ENCODE measurements at places on chromosomes 11 and 22. TPM values are rescaled to one million over a fixed set of nuclear protein-coding genes. Genes with fewer than 3 reads are reported as not detected.

DNA sequence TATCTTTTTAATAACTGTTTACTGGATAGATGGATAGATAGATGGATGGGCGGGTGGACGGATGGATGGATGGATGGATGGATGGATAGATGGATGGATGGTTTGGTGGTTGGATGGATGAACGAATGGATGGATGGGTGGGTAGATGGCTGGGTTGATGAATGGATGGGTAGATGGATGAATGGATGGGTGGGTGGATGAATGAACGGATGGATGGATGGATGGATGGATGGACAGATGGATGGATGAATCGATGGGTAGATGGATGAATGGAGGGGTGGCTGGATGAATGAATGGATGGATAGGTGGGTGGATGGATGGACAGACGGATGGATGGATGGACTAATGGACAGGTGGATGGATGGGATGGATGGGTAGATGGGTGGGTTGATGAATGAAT is 13.8 kb upstream of the SLC22A12 start:
- peaks cover 8% of the 10 kb centered on the region for H3K27me3 ChIP-seq
- no peaks in the 10 kb centered on the region for H3K36me3 ChIP-seq
- H3K27ac ChIP-seq = no peak overlapping the region
- no peaks in the 10 kb centered on the region for H3K4me1 ChIP-seq
- DNase-seq = no peak

DNA sequence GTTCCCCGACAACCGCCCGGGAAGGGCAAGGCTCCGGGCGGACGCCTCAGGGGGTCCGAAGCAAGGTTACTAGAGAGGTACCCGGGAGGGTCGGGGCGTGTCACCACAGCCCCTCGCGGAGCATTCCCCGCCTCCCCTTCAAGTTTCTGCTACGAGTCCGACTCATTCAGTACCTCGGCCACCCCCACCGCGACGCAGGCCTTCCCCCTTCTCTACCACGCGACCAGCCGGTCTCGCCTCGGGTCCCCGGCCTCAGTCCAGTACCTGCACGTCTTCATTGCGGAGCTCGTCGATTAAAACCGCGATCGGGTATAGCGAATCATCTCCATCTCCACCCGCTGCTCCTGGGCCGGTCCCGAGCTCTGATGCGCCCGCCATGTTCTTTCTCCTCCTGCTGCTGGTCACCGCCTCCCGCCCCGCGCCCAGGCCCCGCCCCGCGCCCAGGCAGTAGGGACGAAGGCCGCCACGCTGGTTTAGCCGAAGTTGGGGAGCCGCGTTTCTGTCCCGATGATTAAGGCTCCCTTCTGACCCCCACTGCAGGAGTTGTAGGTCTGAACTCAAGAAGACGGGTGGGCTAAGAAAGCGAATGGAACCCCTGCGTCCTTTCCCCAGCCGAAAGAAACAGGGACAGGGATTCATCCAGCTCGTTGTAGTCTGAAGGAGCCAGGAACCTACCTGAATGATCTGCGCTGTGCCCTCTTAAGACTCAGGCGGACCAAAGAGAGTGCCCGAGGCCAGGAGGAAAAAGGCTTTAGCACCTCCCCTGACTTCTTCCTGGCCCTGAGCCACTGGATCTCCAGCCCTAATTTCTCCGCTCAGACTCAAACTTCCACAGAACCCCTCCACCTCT is at the start of gene PPP2R1B:
Gene PPP2R1B, minus strand, starts transcription at position 406 of the 850 bp plus-strand sequence. Its CDS starts 28 bp downstream, at position 378.
- DNase-seq = peak; percentile 57
- H3K27me3 ChIP-seq = no peaks in the 10 kb centered on the region
- H3K4me1 ChIP-seq = peaks cover 26% of the 10 kb centered on the region
- H3K4me3 ChIP-seq = peak within 1 kb of the TSS; percentile 100
- peak within 1 kb of the TSS; percentile 99 for H3K27ac ChIP-seq

GRCh38 chr22:37633089-37633624 is 6.3 kb upstream of the SH3BP1 start:
- no peaks in the 10 kb centered on the region for H3K27me3 ChIP-seq
- no peak for DNase-seq
- H3K4me1 ChIP-seq = peaks cover 23% of the 10 kb centered on the region
- peak overlapping the region; percentile 91 for H3K27ac ChIP-seq

DNA sequence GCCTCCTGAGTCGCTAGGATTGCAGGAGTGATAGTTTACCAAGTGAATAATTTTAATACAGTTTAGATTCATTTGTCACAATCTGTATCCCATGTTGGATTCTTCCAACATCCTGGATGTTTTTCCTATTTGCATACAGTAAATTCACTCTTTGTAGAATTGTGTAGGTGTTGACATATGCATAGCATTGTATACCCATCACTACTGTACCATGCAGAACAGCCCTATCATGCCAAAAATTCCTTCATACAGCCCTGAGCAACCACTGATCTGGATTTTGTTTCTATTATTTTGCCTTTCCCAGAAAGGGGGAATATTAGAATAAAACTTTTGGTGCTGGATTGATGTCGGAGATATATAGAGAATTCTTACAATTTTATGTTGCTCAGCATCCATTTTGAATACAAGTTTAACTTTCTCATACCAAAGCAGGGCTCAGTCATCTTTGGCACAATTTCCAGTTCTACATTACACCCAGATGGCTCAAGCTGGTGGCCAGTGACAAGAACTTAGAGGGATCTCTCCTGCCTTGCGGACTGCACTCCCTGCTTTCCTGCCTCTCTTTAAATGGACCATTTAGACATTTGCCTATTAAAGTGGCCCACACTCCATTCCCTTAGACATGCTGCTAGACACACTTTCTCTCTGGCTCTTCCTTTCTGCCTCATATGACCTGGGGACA is 45.4 kb upstream of the CFAP300 start:
- no peaks in the 10 kb centered on the region for H3K4me1 ChIP-seq
- H3K27me3 ChIP-seq = no peaks in the 10 kb centered on the region
- H3K4me3 ChIP-seq = no peak overlapping the region
- DNase-seq = no peak
- H3K27ac ChIP-seq = no peak overlapping the region
- H3K36me3 ChIP-seq = no peaks in the 10 kb centered on the region

DNA sequence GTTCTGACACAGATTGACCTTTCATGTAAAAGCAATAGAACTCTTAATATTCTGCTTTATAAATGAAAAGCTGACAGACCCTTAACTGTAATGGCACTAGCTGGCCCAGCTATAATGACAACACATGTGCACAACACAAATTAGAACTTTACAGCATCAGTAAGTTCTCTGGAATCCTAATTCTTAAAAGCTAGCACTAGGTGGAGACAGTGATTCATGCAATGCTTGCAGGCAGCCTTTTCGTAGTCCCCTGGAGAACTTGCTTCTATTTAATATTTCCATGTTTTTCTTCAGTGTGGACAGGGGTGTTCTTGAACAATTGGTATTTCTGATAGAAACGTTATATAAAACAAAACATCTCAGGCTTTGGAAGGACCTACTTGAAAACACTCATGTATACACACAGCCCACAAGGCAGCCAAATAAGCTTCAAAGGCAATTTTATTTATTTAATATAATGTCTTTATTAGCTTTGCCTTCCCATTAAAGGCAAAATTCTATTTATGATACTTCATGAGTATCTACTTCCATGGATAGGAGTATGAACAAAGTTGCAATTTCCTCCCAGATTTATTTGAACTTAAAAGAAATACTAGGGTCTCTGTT is 374.3 kb upstream of the MPPED2 start:
- H3K27ac ChIP-seq = no peak overlapping the region
- no peaks in the 10 kb centered on the region for H3K4me1 ChIP-seq
- H3K36me3 ChIP-seq = no peaks in the 10 kb centered on the region
- DNase-seq = no peak

The SLC17A6 gene
- not detected for total RNA-seq

Measured in mesothelial cell of epicardium (in vitro differentiated cells).